ENCODE measurements at places on chromosomes 7 and 10.

GRCh38 chr10:117341061-117341460, 34.2 kb downstream of the PDZD8 start:
- DNase-seq, result no peak

- DNase-seq, result no peak
Observed at GRCh38 chr7:7321681-7322080, 139.3 kb downstream of the C1GALT1 start.

GRCh38 chr10:70579234-70580002, 23.1 kb downstream of the PRF1 start:
- no peak for DNase-seq

DNA sequence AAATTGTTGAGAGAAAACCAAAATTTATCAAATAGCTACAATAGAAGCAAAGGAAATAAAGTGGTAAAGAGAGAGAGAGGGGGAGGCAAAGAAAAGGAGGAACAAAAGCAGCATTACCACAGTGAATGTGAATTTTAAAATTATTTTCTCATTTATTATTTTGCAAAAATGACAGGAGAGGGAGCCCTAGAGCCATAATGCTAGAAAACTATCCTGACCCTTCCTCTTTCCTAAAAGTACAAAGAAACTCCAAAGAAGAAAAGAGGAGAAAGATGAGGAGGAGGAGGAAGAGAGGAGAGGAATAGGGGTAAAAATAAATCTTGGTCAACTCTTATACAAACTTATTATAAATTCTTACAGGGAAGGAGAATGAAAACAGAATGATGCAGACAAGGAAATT, 921.5 kb downstream of the NRG3 start:
- DNase-seq, result no peak

DNA sequence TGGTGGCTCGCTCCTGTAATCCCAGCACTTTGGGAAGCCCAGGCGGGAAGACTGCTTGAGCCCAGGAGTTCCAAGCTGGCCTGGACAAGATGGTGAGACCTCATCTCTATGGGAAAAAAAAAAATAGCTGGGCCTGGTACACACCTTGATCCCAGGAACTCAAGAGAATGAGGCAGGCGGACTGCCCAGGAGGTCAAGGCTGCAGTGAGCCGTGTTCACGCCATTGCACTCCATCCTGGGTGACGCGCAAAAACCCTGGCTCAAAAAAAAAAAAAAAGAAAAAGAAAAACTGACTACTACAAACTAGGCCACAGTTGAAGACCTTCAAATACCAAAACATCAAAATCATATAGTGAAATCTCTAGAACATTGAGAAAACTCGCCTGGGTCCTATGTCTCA, 3.9 kb downstream of the BRAT1 start:
- no peak for DNase-seq

GRCh38 chr7:135380351-135380750, 129.6 kb downstream of the CNOT4 start:
- DNase-seq, result no peak

GRCh38 chr10:52814506-52814905, 41.9 kb upstream of the MBL2 start:
- DNase-seq, result no peak
